Islet precursor cell (in vitro differentiated cells): ENCODE measurements at places on chromosomes 1 and 21.

GRCh38 chr1:212045981-212046380 lies 10.4 kb downstream of the DTL start:
- DNase-seq: no peak

GRCh38 chr1:111920221-111921024 lies 69.0 kb downstream of the KCND3 start:
- peak; percentile 45 for DNase-seq

DNA sequence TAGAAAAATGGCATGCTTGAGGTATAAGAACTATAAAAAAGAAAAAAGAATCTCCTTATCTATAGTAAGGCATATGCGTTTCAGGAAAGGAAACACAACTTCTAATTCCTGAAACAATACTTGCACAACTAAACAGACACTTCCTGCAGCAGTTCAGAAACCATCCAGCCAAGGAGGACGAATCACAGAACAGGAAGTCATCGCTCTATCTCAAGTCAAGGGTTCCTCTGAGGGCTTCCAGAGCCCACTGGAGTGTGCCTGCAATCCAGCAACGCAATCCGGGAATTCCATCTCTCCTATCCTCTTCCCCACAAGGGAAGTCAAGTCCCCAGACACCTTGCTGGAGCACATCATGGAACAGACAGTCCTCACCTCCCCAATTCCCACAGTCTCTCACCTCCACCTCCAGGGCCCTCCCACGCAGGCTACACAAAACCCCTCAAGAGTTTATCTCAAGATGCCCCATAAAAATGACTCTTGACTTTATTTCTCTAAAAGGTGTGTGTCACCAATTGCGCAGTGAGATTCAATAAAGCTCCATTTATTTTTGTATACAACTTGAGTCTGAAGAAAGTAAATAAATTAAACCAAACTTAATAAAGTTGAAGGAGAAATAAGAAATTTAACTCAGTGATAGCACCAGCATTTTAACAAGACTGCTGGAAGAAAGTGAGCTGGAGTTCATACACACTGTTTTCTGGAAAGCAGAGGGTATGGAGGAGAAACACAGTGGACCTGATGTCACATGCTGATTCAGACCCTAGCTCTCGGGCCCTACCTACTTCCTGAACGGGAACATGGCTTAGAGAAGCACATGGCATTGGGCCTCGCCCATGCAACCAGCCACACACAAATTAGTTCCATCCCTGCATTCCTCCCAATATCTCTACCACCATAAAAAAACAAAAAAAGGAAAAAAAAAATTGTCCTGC lies 39.9 kb downstream of the SIPA1L2 start:
- peak; percentile 83 for DNase-seq

- DNase-seq: no peak
Measured at GRCh38 chr1:203629016-203629506, 2.4 kb downstream of the ATP2B4 start.

DNA sequence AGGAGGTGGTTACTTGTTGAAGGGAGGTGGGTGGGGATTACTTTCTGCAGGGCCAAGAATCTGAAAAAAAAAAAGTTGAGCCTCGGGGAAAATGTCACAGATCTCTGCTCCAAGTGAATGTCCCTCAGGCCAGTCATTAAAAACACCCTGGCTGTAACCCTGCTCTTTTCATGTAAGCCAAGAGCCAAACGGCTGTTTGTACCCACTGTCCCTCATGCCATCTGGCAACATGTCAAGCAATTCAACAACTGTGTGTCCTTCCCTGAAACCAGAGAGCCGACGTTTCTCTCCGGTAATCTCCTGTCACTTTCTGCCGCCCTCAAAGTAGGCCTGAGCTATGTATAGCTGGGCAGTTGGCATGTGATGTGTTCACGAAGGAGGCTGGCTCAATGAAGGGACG lies 14.7 kb downstream of the CASQ2 start:
- DNase-seq: no peak

- DNase-seq: no peak
Measured at GRCh38 chr21:24395320-24395923, 1211.9 kb downstream of the MRPL39 start.

GRCh38 chr21:19640964-19641363 lies 1237.4 kb upstream of the TMPRSS15 start:
- no peak for DNase-seq

- no peak for DNase-seq
Measured at GRCh38 chr1:207883104-207883651, 27.7 kb downstream of the CD34 start.

DNA sequence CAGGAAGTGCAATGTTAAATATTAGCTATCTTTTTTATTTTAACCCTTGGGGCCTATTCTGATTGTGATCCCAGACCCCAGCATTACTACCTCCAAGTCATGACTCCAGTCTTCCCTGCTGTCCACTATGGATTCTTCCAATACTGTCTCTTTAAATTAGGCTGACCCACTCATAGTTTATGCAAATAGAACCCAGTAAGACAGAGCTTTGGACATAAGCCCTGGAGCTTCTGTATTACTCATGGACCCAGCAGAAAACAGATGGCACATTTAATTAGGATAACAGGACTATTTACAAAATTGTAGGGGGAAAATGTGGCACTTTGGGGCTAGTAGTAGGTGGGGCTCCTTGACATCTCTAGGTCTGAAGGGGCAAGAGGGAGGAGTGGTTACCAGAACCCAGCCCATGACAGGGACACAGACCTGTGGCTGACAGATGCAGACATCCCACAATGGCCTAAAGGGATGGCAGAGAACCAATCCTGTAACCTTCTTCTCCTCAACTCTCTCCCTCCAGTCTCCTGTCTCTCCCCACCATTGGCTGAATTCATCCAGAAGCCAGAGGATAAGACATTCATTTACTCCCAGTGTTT lies 233.5 kb downstream of the OMA1 start:
- DNase-seq: no peak

DNA sequence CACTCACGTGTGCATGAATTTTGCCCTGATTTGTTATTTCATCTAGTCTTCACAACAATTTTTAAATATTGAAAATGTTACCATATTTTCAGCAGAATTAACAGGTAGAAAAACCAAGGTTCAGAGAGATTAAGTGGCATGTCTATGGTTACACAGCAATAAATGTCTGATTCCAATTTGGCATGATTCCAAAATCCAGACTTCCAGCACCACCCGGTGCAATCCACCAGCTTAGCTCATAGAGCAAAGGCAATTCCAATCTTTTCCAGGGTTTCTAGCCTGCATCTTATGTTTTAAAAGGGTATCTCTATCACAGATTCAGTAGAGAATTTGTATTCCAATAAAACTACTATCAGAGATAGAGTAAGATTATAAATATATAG lies 161.8 kb downstream of the TPR start:
- DNase-seq: peak; percentile 8

DNA sequence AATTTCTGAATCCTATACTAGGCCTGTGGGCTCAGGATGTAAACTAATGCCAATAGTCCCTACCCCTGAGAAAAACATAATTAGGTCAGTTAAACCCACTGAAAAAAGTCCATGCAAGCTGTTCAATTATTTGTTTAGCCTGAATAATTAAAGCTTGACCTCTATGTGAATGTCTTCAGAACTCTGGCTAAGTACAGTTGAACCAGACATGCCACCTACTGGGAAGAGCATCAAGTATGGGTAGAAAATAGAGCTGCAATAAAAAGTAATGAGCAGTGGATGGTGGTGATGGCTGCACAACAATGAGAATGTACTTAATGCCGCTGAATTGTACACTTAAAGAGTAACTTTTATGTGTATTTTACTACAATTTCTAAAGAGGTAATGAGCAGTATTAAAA lies 23.6 kb upstream of the SLC19A2 start:
- DNase-seq: no peak

DNA sequence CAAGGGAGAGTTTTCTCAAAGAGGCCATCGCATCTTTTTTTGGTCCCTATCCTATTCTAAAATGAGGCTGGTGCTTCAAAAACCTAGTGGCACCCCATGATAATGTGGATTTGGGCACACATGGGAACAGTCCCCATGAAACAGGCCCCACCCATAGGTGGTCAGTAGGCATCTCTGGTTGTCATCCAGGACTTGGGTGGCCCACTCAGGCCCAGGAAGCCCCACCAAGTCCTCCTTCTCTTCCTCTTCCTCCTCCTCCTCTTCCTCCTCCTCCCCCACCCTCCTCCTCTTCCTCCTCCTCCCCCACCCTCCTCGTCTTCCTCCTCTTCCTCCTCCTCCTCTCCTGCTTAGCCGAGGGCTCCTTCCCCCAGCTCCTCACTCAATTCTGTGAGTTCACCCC lies 554 bp downstream of the CACNA1S start:
- no peak for DNase-seq

GRCh38 chr1:192443616-192444015 lies 126.8 kb downstream of the RGS21 start:
- DNase-seq: no peak

DNA sequence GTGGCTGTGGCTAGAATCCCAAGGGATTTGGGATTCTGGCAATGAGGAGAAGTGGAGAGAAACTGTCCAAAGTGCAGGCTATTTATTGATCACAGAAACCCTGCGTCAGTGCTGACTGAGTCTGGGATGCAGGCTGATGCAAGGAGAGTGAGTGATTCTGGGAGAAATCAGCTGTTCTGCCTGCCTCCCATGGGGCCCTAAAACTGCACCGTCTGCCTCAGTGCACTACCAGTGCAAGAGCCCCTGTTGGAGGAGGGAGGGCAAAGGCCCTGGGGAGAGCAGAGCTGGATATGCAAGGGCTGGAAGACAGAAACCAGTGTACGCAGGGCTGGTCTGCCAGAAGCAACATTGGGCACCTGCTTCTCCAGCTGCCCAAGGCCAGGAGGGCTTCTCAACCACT lies 42.6 kb downstream of the C1orf198 start:
- DNase-seq: no peak

GRCh38 chr1:8439015-8439702 lies 121.2 kb downstream of the SLC45A1 start:
- peak; percentile 89 for DNase-seq

GRCh38 chr1:198156111-198156744 lies 570 bp upstream of the NEK7 start:
- DNase-seq: peak; percentile 80

GRCh38 chr1:39900662-39901463 lies 854 bp downstream of the MYCL start:
- DNase-seq: peak; percentile 67

DNA sequence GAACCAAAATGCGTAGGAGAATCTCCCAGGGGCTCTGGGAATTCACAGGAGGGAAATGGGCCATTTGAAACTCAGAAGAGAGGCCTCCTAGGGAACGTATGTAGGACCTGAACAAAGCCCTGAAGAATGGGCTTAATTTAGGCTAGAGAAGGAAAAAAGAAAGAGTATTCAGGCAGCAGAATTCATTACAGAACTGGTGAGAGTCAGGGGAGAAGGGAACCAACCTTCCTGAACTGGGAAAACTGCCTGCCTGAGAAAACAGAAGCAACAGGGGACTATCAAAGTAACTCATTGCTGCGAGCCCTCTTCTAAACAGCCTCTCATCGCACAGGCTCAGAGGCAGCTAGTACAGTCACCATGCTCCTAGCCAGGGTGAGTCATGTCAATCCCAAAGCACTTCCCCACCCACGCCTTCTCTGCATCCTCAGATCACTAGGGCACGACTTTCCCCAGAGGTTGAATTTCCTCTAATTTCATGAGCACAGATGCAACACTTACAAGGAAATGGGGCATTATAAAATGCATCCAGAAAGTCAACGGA lies 98.1 kb downstream of the ADSS2 start:
- DNase-seq: peak; percentile 93

- DNase-seq: peak; percentile 99
Measured at GRCh38 chr1:27011058-27011764, 1.4 kb downstream of the TENT5B start.

GRCh38 chr21:31706562-31706961 lies 25.4 kb downstream of the SCAF4 start:
- no peak for DNase-seq

DNA sequence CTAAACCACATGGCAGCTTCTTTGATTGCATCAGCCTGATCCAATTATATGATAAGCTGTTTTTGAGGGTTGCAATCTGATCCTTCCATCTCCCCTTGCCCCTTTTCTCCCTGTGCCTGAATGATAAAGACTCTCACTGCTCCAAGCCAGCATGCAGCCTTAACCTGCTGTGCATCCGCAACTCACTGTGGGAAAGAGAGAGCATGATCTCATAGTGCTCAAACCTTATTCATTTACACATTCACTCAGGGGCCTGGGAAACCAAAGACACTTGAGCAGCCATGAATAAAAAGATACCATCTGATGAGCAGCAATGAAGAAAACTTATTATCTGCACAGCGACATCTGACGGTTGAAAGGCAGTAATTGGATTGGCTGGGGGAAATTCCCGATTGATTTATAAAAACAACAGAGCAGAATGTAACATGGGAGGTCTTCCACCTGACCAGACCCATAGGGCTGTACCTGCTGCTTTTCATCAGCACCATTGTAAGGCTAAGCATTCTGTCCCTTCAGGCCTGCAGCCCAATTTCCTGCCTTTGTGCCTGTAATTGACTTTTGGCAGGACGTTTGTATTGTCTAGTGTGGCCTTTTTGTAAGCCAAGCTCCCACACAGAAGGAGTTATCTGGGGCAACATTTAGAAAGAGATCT lies 62.5 kb downstream of the KIAA0040 start:
- DNase-seq: peak; percentile 65

- DNase-seq: no peak
Measured at GRCh38 chr1:205834751-205835150, 15.2 kb downstream of the PM20D1 start.

- peak; percentile 58 for DNase-seq
Measured at GRCh38 chr1:228989992-228990827, 254.9 kb downstream of the RHOU start.

GRCh38 chr1:220905650-220906560 lies 26.7 kb downstream of the HLX start:
- no peak for DNase-seq
